ENCODE measurements at places on chromosomes 4 and X.

DNA sequence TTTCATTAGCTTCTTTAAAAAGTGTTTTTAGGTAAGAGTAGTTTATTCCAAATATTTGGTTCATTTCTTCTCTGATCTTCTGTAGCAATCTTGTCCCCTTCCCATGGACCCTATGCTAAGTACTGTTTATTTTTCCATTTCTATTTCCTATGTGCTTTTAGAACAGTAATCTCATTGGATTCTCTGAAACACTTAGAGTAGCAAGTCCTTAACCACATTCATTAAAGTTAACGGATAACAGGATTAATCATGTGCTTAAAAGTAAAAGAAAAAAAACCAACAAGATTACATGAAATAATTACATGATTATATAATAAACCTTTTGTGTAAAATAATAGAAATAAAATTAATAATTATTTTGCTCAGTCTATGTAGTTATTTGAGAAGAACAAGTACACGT lies 929.7 kb downstream of the C4orf33 start:
- DNase-seq: no peak

GRCh38 chr4:123083646-123084045 lies 161.2 kb upstream of the NUDT6 start:
- DNase-seq: no peak

DNA sequence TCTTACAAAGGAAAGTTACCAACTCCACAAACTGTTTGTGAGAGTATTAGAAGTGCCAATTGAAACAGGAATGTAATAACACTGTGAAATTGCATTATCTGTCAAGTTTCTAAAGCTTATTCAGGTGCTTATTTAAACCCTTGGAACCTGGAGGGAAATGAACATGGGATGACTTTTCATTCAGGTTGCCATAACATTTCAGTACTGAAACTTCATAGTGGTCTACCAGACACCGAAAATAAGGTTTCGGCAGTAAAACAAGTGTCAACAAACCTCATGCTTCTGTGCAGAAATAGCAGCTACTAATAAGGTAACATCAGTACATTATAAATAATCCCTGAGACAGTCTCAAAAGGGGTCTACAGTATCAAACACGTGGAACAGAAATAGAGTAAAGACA lies 890.7 kb upstream of the INTU start:
- DNase-seq: no peak

DNA sequence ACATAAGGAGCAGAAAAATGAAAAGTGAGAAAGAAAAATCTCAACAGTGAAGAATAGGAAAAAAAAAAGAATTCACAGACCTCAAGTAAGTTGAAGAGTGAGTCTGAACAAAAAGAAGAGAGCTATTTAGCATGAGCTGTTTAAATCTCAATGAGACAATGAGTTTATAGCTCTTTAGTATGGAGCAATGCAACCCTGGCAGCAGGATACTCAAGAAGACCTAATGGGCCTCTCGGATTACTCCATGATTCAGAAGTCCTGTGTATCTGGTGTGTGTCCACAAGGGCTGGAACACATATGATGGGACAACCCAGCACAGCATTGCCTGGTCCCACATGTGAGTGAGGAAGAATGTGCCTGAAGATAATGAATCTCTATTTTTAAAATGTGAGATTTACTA lies 563.1 kb upstream of the INTU start:
- no peak for DNase-seq

DNA sequence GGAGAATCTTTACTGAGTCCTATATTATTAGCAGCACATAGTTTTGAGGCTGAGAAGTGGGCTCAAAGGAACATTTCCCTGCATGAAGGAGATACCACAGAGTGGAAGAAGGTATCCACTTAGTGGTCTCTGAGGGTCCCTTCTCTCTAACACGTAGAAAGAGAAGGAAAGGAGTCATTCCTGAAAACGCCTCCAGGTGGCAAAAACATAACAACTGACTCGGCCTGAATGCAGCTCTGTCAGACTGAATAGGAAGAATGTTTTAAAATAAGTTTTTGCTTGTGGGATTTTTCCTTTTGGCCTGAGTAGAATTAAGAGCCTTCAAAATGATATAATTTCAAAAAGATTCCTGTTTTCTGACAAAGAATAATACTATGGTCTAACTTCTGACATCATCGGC lies 23.3 kb downstream of the RPGR start:
- DNase-seq: no peak

DNA sequence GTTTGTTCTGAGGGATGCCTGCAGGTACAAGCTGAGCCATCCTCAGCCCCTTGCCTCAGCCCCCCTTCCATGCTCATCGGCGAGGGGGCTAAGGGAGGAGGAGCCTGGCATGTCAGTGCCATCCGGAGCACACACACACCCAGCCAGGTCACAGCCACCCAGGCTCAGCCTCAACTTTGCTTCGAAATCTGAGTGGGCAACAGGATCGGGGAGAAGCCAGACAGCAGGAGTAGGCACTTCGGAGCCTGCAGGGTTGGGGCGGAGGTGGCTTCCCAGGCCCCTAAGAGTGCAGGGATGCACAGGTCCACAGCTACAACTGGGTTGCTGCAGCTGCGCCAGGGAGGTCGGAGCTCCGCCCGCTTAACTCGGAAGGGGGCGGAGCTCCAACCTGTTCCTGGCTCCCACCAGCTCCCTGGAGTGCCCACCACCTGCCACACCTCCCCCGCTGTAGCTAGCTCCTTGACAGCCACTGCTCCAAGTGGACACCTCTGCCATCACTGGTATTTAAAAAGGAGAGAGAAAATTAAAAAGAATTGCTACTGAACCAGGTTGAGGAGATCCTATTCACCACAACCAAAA lies 192.9 kb upstream of the GALNT7 start:
- DNase-seq: no peak

- DNase-seq: no peak
Observed at GRCh38 chr4:109009909-109010308, 247.1 kb upstream of the ETNPPL start.

GRCh38 chr4:183124228-183124627 lies 25.2 kb downstream of the WWC2 start:
- no peak for DNase-seq

GRCh38 chr4:6354119-6354518 lies 84.5 kb downstream of the WFS1 start:
- DNase-seq: no peak

- DNase-seq: no peak
Observed at GRCh38 chr4:8053688-8054449, 104.7 kb downstream of the ABLIM2 start.

All from vagina (tissue), 2 donors.